Activated CD8-positive, alpha-beta memory T cell treated with anti-CD3 and anti-CD28 coated beads for 36 hours (primary cell): ENCODE measurements at places on chromosomes 1 and 21. TPM values are rescaled to one million over a fixed set of nuclear protein-coding genes. Genes with fewer than 3 reads are reported as not detected.

The FMOD gene
- total RNA-seq, result 1.7 TPM

The GBP2 gene
- 194 TPM for total RNA-seq

The DIO1 gene
- not detected for total RNA-seq

The DHRS3 gene
- 134 TPM for total RNA-seq

The PAX7 gene
- not detected for total RNA-seq

The WNT9A gene
- not detected for total RNA-seq

The VWA5B1 gene
- total RNA-seq, result not detected

The PRAMEF14 gene
- not detected for total RNA-seq

The PGLYRP3 gene
- not detected for total RNA-seq

The DEGS1 gene
- 47.6 TPM for total RNA-seq

The CASQ1 gene
- not detected for total RNA-seq

The DCDC2B gene
- 0.21 TPM for total RNA-seq

The NPHP4 gene
- total RNA-seq, result 15.7 TPM

The BNIPL gene
- 1.5 TPM for total RNA-seq

The ATAD3C gene
- total RNA-seq, result 1.3 TPM

The AVPR1B gene
- not detected for total RNA-seq

The NECTIN4 gene
- not detected for total RNA-seq

The HMGCS2 gene
- total RNA-seq, result not detected

The S100A14 gene
- not detected for total RNA-seq

The ATP1A4 gene
- total RNA-seq, result not detected

The TCHHL1 gene
- not detected for total RNA-seq

The GNG5 gene
- total RNA-seq, result 128 TPM

The KRTAP10-9 gene
- total RNA-seq, result not detected

The TM2D1 gene
- 30.2 TPM for total RNA-seq

The LRRC42 gene
- 26.9 TPM for total RNA-seq

The RPTN gene
- total RNA-seq, result not detected

The WNT3A gene
- total RNA-seq, result not detected

The MATN1 gene
- total RNA-seq, result 0.27 TPM

The BCL2L15 gene
- 0.74 TPM for total RNA-seq

The SHE gene
- total RNA-seq, result not detected

The GRHL3 gene
- not detected for total RNA-seq

The GABRD gene
- not detected for total RNA-seq

The H6PD gene
- total RNA-seq, result 6.5 TPM

The DCST2 gene
- total RNA-seq, result not detected

The CNKSR1 gene
- 0.84 TPM for total RNA-seq

The ESRRG gene
- not detected for total RNA-seq

The LCE2C gene
- not detected for total RNA-seq

The EFNA1 gene
- not detected for total RNA-seq

The KPRP gene
- not detected for total RNA-seq

The FNDC10 gene
- 3.0 TPM for total RNA-seq

The SPRR2A gene
- not detected for total RNA-seq

The CNR2 gene
- total RNA-seq, result 0.04 TPM

The CPLANE2 gene
- 2.6 TPM for total RNA-seq

The CSF1 gene
- total RNA-seq, result 46.6 TPM

The RXFP4 gene
- not detected for total RNA-seq

The GBP3 gene
- total RNA-seq, result 9.4 TPM

The FNBP1L gene
- 0.67 TPM for total RNA-seq

The KCNJ9 gene
- not detected for total RNA-seq

The PCAT6 gene
- total RNA-seq, result 0.73 TPM

The MCOLN3 gene
- total RNA-seq, result 0.32 TPM

The ROR1 gene
- total RNA-seq, result not detected

The TSPAN1 gene
- not detected for total RNA-seq

The TFAP2E gene
- 1.2 TPM for total RNA-seq

The RNASEL gene
- total RNA-seq, result 4.3 TPM
